ENCODE measurements at places on chromosomes 1 and 21. TPM values are rescaled to one million over a fixed set of nuclear protein-coding genes. Genes with fewer than 3 reads are reported as not detected.

- no peak for DNase-seq
- H3K27ac ChIP-seq: no peak overlapping the region
- no peak overlapping the region for H3K4me3 ChIP-seq
- H3K4me1 ChIP-seq: peaks cover 30% of the 10 kb centered on the region
- H3K27me3 ChIP-seq: peaks cover 45% of the 10 kb centered on the region
Observed at GRCh38 chr1:25770541-25771220, 29.3 kb upstream of the SELENON start.

- H3K27ac ChIP-seq: peak overlapping the region; percentile 93
- no peaks in the 10 kb centered on the region for H3K27me3 ChIP-seq
- no peak for DNase-seq
- H3K36me3 ChIP-seq: peaks cover 1% of the 10 kb centered on the region
- peaks cover 35% of the 10 kb centered on the region for H3K4me1 ChIP-seq
Observed at GRCh38 chr1:117365350-117366176, 1.7 kb upstream of the MAN1A2 start.

GRCh38 chr1:212368073-212368484 is 46.6 kb downstream of the PACC1 start:
- H3K4me1 ChIP-seq: no peaks in the 10 kb centered on the region
- peak; percentile 88 for DNase-seq
- no peak overlapping the region for H3K4me3 ChIP-seq
- H3K27ac ChIP-seq: no peak overlapping the region

DNA sequence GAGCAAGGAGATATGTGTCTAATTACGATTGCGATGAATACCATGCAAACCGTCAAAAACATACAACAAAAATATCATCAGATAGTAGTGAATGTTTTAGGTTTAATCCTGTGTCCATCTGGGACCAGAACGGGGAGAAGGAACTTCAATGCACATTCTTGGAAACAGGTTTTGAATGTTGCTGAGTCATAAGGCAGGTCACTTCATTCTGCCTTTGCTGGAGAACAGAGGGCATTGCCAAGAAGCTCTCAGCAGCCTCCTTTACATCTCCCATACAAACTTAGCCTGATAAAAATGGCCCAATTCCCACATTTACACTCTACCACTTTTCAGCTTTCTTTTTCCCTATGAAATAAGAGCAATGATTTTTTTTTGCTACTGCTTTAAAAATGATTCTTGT is 78.0 kb upstream of the KCNJ6 start:
- no peak overlapping the region for H3K4me3 ChIP-seq
- DNase-seq: no peak
- H3K36me3 ChIP-seq: no peaks in the 10 kb centered on the region
- H3K4me1 ChIP-seq: no peaks in the 10 kb centered on the region
- no peak overlapping the region for H3K27ac ChIP-seq
- no peaks in the 10 kb centered on the region for H3K27me3 ChIP-seq

DNA sequence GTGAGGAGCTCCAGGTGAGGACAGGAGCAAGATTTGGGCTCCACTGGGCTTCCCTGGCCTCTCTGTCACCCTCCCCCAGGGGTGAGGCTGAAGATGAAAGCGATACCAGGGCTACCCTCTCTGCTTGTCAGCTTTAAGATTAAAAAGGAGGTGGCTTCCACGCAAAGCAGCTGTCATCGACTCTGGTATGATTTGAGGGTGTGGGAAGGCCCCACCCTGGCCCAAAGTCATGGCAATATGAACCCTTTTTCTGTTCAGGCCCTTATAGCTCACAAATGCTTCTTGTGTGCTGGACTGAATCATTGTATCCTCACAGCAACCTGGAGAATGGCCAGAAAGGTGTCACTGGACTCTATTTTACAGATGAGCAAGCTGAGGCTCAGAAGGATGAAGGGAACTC is 41.6 kb downstream of the NUAK2 start:
- peaks cover 7% of the 10 kb centered on the region for H3K27me3 ChIP-seq
- peaks cover 58% of the 10 kb centered on the region for H3K4me1 ChIP-seq
- H3K36me3 ChIP-seq: peaks cover 5% of the 10 kb centered on the region
- peak; percentile 78 for DNase-seq

The FCGR3B gene
- not detected for total RNA-seq

The TRIM58 gene
- total RNA-seq: 0.23 TPM

The KCNQ4 gene
- total RNA-seq: 1.5 TPM

The PTGFRN gene
- total RNA-seq: 35.6 TPM

All from activated CD4-positive, alpha-beta T cell treated with anti-CD3 and anti-CD28 coated beads, Interleukin-2, amount 10 ng/mL, durations not matched to agents 24 days and 14 days (primary cell).